Epithelial cell of umbilical artery (primary cell): ENCODE measurements at places on chromosomes 11 and 22. TPM values are rescaled to one million over a fixed set of nuclear protein-coding genes. Genes with fewer than 3 reads are reported as not detected.

PRCP gene
- 65.3 and 152 TPM in 2 replicates for total RNA-seq

MOGAT2 gene
- total RNA-seq, result not detected in 2 replicates

SULT4A1 gene
- 0.32 TPM in 1 of 2 replicates, not detected in the other for total RNA-seq

TM7SF2 gene
- 15.6 and 24.9 TPM in 2 replicates for total RNA-seq

VSIG10L2 gene
- total RNA-seq, result not detected in 2 replicates

SLC22A8 gene
- total RNA-seq, result not detected in 2 replicates

KRTAP5-9 gene
- not detected in 2 replicates for total RNA-seq

SMC1B gene
- total RNA-seq, result 0.15 TPM in 1 of 2 replicates, not detected in the other

TENM4 gene
- under 0.01 and 2.3 TPM in 2 replicates for total RNA-seq

TBX10 gene
- total RNA-seq, result not detected in 2 replicates

ISX gene
- not detected in 2 replicates for total RNA-seq

OTOG gene
- total RNA-seq, result not detected in 2 replicates

OR51B2 gene
- not detected in 2 replicates for total RNA-seq

BRSK2 gene
- 0.15 and 0.32 TPM in 2 replicates for total RNA-seq

STIP1 gene
- total RNA-seq, result 212 and 226 TPM in 2 replicates

SPTY2D1 gene
- total RNA-seq, result 16.4 and 16.6 TPM in 2 replicates

BATF2 gene
- 0.65 and 12.3 TPM in 2 replicates for total RNA-seq

MS4A5 gene
- not detected in 2 replicates for total RNA-seq

C11orf87 gene
- not detected in 2 replicates for total RNA-seq
